Activated naive CD4-positive, alpha-beta T cell (primary cell): ENCODE measurements at places on chromosomes 1 and 21.

GRCh38 chr1:227317011-227317451 lies 1.3 kb downstream of the CDC42BPA start:
- no peak for DNase-seq

DNA sequence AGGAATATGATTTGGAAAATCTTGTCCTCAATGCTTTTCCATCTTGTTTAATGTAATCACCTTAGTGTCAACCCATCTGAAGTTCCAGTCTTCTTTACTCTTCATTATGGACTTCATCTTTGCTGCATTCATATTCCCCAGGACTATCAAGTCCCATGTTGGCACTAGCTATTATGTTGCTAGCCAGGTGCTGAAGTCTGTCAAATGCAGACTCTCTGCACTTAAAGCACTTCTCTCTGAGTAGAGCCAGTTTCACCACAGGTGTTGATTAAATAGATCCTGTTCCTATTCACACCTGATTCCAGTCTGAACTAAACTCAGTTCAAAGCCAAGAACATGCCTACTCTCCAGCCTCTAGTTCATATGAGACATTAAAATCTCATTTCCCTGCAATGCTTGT lies 75.0 kb upstream of the PKN2 start:
- DNase-seq = no peak

GRCh38 chr1:7551442-7551841 lies 219.7 kb upstream of the VAMP3 start:
- DNase-seq = no peak

DNA sequence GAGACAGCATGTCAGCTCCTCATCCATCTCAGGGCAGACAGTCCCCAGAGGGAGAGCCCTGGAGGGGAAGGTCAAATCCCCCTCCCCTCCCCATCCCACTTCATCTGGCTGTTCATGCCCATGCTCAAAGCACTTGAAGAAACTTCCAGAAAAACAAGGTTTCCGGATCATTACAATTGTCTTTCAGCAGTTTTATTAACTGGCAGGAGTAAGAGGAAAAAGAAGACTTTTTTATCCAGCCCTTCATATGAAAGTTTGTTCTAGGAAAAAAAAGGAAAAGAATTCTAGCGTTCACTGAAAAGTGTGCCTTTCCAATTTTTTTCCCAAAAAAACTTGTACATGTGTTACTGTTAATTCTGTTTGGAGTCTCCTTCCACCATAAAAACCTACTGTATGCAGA lies 145.7 kb upstream of the TIAM1 start:
- no peak for DNase-seq

DNA sequence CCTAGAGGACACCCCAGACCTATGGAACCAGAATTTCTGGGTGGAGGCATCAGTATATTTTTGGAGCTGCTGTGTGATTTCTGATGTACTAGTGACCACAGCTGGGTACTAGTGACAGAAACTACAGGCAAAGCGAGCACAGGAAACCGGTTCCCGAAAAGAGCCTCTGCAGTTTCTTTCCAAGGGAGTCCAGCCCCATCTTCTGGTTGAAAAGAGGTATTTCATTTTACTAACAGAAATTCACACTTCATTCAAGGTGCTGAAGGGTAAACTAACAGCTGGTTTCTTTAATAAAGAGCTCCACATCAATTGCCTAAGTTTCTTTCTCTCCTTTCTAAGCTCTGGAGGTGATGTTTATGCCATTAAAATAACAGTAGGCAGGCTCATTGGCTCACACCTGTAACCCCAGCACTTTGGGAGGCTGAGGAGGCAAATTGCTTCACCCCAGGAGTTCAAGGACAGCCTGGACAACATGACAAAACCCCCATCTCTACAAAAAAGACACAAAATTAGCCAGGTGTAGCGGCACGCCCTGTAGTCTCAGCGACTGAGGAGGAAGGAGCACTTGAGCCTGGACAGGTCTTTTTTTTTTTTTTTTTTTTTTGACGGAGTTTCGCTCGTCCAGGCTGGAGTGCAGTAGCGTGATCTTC lies 22.0 kb downstream of the THAP3 start:
- no peak for DNase-seq

- no peak for DNase-seq
These were observed 99.5 kb downstream of the TGFB2 start for GRCh38 chr1:218444588-218444987.

DNA sequence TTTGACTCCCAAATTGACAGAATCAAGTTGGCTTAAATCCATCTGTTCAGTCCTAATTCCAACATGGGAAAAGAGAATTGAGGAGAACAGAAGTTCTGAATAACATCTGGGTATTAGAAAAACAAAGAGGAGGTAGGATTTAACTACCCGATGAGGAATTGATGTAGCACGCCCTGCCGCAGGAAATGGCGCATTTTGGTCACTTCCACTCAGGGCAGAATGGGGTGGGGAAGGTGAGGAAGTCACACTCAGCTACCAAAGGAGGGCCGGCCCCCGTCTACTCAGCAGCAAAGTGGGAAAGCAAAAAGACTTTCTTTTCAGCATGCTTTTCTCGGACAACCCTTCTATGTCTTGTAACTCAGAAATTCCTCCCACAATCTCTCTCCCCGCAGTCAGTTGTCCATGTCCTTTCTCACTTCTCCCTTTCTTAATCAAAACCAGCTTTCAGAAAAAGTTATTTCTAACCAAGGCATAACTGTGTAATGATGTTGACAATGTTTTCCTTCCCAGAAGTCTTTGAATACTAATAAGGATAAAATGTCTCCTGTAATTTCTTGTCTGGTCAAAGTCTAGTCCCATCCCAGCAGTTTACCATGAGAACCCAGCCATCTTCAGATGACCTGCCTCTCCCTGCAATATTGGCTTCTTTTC lies 60.5 kb upstream of the SIPA1L2 start:
- no peak for DNase-seq

DNA sequence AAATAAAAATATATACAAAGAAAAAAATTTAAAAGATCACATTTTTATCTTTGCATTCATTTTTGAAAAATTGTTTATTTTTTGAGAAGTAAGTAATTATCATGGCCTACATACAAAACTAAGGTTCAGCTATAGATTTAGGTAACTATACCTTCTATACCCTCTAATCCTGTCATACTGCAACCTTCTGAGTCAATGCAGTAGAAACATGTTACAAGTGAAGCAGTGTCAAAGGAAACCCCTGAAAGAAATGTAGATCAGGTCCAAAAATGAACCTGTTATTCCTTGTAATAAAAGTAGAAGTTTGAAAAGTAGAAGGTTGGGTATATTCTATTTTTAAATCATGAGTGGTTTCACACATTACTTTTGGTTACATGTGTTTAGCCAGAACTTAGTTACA lies 51.3 kb downstream of the PTGS2 start:
- DNase-seq = no peak

GRCh38 chr1:211538287-211538686 lies 40.7 kb downstream of the SLC30A1 start:
- no peak for DNase-seq

DNA sequence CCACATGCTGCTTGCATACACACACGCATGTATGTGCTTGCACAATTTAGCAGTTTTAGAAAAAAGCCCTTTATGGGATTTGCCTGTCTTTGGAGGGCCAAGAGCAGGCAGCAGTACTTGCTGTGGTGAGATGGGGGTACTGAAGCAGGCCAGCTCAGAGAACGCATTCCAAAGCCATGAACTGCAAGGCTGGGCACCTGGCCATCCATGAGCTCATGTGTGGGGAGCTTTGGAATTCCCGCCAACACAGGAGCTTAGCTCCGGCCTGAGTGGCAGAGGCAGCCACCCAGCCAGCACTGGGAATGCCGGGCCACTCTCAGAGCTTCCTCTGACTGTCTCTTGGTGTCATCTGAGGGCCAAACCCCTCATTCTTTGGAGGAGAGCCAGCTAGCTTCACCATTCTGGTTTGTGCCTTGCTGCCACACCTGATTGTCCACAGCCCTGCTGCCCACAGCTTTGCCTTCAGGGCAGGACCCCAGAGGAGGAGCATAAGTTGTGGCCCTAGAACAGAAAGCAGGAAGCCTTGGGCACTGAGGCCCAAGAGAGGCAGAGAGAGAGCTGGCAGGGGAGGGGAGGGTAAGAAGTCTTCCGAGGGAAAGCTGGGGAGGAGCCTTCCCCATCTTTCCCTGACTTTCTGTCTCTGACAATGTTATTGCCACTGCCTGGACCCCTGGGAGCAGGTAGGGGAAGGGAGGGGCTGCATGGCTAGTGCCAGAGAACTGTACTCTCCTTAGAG lies 92.1 kb upstream of the POU3F1 start:
- no peak for DNase-seq

DNA sequence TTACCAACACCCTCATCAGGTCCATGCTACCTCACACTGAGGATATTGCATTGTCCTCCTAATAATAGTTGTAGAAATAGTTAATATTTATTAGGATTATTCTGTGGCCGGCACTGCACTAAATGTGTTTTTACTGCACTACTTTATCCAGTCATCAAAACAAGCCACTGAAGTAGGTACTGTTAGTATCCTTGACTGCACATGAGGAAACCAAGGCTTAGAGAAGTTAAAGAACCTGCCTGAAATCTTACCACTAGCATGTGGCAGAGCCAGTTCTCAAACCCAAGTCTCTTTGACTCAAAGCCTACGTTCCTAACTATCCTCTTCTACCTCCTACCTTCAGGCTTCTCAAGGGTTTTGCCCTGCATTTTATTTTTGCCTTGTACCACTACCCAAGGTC lies 30.9 kb downstream of the FMO1 start:
- no peak for DNase-seq

- DNase-seq = no peak
These were observed 217.3 kb downstream of the PTPRU start for GRCh38 chr1:29453502-29454240.

DNA sequence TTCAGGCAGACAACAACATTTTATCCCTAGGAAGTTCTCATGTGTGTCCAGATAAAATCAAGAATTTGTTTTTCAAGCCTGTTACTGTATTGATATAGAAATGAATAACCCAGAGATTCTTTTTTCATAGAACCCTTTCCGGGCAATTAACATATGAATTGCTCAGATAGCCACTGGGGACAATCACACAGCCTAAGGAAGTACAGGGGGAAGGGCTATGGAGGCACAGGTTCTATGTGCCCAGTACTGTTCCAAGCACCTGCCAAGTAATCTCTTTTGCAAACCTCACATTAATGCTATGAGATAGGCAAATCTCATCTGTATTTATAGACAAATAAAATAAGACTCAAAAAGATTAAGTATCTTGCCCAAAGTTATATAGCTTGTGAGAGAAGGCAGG lies 84.9 kb downstream of the NTNG1 start:
- no peak for DNase-seq

DNA sequence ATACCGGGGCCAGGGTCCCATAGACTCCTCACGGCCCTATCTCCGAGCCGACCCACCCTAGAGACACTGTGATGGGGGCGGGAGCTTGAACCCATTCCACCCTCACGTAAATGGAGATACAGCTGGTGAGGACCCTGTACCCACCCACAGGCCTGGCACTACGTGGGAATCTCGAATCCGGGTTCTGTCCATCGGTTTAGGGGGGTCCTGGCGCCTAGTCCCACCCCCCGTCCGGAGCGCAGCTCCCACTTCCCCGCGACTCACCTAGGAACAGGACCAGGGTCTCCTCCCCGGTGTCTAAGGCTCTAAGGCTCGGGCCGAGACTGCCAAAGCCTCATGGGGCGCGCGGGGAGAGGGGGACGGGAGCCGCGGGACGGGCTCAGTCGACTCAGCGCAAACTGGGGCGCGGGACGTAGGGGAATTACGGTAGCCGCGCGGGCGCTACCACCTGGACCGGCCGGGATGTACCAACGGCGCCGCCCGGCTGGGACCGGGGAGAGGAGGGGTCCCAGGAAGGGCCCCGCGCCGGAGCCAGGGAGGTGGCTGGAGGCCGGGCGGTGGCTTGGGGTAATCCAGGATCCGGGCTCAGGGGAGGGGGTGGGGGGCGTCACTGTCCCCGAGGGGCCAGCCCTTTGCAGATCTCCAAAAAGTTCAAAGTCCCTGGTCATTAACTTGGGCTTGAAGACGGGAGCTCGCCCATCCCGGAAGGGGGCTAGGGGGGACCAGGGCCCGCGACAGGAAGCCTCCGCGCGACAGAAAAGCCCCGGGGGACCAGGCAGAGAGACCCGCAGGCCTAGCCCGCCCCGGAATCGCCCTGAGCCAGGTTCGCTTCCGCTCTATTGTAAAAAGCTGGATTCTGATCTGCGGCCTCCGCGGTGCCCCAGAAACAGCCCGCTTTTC lies 1.0 kb downstream of the PLEKHG5 start:
- DNase-seq = peak; percentile 31

DNA sequence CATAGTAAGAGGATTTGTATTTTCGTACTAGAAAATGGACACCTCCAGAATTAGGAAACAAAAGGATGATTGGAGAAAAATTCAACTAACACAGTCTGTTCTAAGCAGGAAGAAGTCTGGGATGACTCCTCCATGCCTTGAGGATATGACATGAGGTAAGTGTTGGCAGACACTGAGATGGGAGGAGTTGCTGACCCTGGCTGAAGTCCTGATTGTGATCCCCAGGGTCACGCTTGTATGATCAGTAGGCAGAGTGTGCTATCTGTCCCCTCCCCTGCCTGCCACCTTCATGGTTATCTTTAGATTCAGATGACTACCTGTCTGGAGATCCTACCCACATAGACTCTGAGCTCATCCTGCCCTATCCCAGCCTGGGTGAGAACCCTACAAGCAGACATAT lies 249.1 kb downstream of the C1orf94 start:
- no peak for DNase-seq

- no peak for DNase-seq
These were observed 6.0 kb downstream of the CLSTN1 start for GRCh38 chr1:9817734-9818133.

DNA sequence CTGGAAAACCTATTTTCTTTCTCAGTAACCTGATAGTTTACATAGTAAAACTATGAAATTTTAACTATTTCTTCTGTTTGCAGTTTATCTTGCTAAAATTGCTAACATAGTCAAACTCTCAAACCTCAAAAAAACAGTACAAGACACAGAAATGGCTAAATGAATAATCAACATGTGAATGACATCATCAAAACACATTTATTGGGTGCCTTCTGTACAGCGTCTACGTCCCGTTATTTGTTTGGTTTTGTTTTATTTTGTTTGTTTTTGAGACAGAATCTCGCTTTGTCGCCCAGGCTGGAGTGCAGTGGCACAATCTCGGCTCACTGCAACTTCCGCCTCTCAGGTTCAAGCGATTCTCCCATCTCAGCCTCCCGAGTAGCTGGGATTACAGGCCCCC lies 11.2 kb downstream of the RBM34 start:
- DNase-seq = no peak

- DNase-seq = no peak
These were observed at the start of gene CSMD2 for GRCh38 chr1:34164771-34165391. Gene CSMD2, minus strand, starts transcription at chr1:34165230. Its CDS starts 133 bp downstream, at chr1:34165097.

- peak; percentile 45 for DNase-seq
These were observed 650 bp downstream of the TNFAIP8L2 start for GRCh38 chr1:151157067-151157531.

- DNase-seq = no peak
These were observed 15.6 kb upstream of the C1orf198 start for GRCh38 chr1:230883967-230884366.

GRCh38 chr1:182249201-182249676 lies 142.4 kb downstream of the GLUL start:
- no peak for DNase-seq
